ENCODE measurements at places on chromosomes 4 and X.

- DNase-seq = no peak
Measured at GRCh38 chrX:49792376-49792775, 36.7 kb upstream of the PAGE4 start.

GRCh38 chr4:124790471-124790870 lies 77.9 kb upstream of the ANKRD50 start:
- DNase-seq = no peak

DNA sequence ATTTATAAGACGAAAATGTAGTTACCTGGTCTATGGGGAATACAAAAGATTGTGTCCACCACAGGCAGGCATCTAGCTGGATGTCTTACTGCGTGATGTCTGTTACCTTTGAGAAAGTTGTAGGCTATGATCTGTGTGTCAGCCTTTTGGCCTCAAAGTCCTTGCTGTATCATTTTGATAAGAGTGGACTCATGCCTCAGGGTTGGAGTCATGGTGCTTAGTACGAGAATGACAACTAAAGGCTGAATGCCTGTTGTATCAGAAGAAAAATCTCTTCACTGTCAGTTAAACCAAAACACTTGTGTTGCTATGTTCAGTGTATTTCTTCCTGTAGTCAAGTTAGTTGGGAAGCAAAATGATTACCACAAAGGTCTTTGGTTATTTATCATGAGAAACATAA lies 226.2 kb downstream of the ARHGAP10 start:
- DNase-seq = no peak

DNA sequence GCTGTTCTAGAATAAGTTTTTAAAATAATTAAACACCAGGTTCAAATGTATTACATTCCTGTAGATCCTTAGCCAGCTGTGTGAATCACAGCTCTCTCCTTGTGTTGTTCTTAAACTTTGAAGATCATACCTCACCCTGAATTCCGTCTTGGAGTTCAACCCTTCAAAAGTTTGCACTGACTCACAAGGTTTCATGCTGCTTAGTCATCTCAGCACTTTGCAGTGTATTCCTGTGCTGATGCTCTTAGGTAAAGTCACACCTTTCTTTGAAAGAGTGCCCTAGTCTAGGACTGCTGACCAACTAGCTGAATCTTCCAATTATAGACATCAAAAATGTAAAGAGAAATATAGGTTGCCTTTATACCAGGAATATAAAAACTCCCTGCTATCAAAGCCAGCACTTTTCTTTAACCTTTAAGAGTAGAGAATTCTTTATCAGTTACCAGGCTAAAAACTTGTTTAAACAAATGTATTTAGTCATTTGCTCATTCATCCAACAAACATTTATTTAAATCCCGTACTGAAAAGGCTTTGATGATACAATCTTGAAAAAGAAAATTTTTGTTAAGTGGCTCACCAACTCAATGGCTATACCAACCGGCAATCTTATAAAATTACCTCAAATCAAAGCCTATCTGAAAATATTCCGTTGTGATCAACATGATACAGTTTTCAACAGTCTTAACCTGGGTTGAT lies 169.7 kb downstream of the RAP1GDS1 start:
- no peak for DNase-seq

DNA sequence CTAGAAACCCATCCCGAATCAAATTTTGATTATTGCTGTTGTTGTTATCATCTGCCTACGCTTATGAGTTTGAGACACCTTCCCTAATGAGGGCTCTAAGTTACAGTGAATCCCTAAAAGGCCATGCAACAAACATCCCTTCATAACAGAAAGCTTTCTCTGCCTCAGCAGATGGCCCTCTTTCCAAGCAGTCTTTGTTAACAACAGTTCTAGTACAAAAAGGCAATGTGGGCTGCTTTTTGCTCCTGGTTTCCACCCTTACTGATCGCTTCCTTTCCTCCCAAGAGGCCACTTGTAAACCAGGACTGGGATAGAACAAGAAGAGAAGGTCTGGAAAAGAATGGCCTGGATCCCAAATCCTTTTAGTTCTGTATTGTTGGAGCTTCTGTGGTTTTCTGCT lies 24.2 kb downstream of the GPC4 start:
- DNase-seq = no peak

GRCh38 chrX:144637731-144638130 lies 609.6 kb upstream of the SPANXN1 start:
- no peak for DNase-seq

DNA sequence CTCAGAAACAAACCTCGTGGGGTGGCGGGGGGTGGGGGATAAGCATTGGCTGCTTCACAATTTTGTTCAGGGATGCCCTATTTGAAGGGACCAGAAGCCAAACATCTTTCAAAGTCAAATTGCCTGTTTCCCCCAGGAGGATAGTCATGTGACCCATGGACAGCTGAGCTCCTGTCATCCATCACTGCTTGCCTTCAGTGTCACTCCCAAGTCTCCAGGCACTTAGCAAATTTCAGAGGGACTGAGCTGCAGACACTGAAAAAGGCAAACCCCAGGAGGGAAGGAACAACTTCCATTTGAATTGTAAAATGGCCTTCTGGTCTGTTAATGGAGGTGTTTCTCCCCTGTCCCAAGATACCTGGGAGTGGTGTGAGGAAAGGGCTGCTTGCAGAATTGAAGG lies 73.4 kb downstream of the FRMPD3 start:
- no peak for DNase-seq

- DNase-seq = no peak
Measured at GRCh38 chrX:114584375-114584943, 573 bp downstream of the HTR2C start.

DNA sequence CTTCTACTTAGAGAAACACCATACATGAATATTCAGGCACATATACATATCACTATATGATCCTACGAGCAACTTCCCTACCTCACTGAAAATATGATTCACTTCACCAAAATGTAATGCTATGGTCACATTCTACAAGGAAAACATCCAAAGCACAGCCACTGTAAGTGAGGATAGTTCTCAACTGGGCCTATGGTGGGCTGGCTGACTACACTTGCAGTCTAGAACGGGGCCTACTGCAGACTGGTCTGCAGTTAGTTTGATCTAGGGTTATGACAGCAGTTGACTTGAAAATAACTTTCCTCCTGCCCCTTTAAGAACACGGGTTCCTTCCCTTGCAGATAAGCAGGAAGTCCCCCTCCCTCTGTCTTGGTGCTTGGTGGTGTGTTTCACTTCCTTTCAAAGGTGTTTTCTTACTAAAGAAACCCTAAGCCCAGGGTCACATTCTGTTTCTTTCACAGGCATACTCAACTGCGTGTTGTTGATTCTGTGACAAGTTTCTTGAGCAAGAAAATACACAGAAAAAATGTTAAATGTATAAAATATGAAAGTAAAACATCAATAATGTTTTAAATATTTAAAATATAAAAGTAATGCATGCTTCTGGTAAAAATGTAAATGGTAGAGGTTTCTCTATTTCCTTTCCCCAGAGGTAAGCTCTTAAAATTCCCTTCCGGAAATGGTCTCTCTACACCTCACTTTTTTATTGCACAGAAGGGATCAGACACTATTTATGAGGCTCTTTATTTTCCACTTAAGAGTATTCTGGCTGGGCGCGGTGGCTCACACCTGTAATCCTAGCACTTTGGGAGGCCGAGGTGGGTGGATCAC lies 18.0 kb upstream of the TMSB4X start:
- DNase-seq = no peak

DNA sequence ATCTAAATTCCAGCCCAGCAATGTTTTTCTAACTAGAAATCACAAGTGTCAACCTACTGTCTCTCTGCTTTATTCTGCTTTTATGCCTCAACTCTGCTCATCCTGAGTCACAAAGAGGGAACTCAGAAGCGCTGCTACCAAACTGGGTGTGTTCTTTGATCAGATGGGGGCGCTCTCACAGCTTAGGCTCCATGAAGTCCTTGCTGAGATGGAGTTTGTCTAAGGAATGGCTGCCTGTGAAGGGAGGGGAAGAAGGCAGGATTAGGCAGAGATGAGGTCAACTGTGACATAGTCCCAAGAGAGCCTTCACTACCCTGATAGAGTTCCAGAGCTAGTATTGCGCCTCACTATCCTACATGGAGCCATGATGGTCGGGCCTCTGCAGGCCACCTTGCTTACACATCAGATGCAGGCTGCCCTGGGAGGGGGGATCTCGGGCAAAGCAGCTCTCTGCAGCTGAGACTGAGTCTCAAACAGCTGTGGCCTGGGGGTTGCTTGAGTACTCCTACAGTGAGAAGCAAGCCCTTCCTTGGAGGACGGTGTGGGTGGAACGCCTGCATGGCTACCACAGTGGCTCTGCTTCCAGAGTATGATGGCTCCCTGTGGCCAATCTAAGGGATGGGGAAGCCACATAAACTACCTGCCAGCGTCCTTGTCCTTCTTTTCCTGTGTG lies 219.9 kb downstream of the CCNG2 start:
- no peak for DNase-seq

GRCh38 chrX:111167334-111167733 lies 71.3 kb downstream of the PAK3 start:
- no peak for DNase-seq

DNA sequence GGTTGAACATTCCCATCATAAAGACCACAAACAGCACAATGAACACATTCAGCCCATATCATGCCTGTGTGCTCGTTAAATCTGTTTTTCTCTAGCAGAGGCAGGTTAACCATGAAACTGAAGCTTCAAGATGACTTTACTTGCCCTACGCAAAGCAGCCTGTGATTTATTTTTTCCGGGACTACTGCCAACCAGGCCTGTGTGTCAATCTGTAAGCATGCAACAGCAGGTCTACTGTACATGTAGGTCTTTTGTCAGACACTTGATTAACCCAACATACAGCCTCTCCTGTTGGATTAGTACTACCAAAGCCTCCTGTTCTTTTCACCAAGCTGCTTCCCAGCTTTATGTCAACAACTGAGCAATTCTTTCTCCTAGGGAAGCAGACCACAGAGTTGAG lies 85.5 kb upstream of the ACSL1 start:
- no peak for DNase-seq

- DNase-seq = no peak
Measured at GRCh38 chr4:39233783-39234182, 51.5 kb downstream of the WDR19 start.

- DNase-seq = no peak
Measured at GRCh38 chr4:138455097-138455496, 212.9 kb upstream of the SLC7A11 start.

DNA sequence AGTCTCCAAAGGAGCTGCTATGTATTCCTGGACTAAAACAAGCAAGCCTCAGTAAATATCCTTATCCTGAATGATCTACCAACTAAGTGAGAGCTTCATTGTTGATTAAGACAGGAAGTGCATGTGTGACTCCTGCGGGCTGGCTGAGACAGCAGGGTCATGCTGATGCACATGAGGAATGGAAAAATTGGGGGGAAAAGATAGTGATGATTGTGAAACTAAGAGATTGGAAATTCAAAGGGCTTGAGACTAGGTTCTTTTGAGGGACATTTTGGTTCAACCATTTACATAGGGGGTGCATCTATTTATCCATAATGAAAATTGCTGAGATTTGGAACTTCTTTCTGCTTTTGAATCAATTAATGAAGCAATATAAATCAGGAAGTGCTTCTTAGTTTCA lies 61.1 kb upstream of the C1QTNF7 start:
- DNase-seq = no peak

DNA sequence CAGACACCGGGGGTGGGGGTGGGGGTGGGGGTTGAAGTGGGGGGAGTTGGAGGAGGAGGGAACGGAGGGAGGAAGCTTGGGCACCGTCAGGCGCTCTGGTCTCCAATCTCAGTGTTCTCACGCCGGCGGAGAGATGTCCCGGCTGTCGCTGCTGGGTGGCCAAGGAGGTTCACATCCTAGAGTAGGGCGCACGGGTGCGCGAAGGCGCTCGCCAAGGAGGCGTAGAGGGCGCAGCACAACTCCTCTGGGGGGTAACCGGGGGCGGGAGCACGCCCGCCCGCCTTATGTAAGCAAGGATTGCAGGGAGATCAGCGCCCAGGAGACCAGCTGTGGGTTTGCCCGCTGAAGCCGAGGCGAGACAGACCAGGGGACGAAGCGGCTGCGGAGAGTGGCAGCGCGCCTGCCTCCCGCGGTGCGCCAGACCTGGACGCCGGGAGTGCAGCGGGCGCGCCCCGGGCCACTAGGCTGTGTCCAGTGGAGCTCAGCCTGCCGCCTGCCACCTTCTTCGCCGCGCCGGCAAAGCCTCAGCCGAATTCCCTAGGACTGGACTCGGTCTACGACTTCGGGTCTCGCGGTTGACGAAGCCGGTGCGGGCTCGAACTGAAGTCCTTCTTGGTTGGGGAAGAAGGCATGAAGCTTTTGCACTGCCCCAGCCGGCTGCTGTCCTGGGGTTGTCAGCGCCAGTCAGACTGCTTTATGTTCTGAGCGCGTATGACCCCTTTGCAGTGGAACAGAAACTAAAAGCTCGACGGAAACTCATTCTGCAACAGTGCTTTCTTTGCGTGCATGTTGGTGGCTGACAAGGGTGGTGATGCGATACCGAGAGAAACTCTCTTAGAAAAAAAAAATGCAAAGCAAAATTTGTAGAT lies 707 bp upstream of the UNC5C start:
- no peak for DNase-seq

- no peak for DNase-seq
Measured at GRCh38 chrX:142428916-142429315, 223.8 kb upstream of the MAGEC2 start.

DNA sequence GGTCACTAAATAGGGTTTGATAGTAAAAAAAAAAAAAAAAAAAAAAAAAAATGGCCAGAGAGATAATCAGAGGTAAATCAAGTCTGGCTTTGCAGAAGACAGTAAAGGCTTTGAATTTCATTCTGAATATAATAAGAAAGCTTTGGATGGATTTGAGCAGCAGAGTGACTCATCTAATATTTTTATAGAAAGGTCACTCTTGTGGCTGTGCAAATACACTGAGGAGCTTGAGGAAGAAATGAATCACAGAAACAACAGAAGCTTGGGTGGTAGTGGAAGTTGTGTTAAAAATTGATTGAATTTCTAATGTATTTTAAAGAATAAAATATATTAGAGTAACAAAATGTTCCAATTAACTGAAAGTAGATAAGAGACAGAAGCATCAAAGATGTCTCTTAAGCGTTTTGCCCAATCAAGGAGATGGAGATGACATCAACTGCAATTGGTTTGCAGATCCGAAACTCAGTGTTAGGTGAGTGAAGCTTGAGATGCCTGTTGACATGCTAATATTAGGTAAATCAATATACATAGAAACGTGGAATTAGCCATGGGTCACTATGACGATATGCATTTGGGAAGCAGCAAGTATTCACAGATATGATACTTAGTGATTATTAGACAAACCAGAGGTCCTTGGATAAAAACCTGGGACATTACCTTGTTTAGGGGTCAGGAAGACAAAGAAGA lies 280.5 kb downstream of the GPM6A start:
- DNase-seq = no peak

- DNase-seq = no peak
Measured at GRCh38 chr4:1105662-1106061, 7.7 kb downstream of the RNF212 start.

GRCh38 chr4:71595576-71596108 lies 188.2 kb downstream of the GC start:
- no peak for DNase-seq

GRCh38 chrX:63503541-63503940 lies 152.4 kb upstream of the SPIN4 start:
- no peak for DNase-seq

DNA sequence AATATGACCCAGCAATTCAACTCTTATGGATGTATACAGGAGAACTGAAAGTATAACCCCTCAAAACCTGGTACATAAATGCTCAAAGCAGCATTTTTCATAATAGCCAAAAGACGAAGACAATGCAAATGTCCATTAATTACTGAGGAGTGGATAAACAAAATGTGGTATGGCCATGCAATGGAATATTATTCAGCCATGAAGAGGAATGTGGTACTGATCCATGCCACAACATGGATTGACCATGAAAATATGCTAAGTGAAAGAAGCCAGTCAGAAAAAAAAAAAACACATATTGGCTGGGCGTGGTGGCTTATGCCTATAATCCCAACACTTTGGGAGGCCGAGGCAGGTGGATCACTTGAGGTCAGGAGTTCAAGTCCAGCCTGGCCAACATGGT lies 74.5 kb upstream of the PLS3 start:
- DNase-seq = no peak

Measured in activated CD4-positive, alpha-beta T cell treated with anti-CD3 and anti-CD28 coated beads, Interleukin-2, amount 50 U/mL, for 1 hour (primary cell).